ENCODE measurements at places on chromosomes 11 and 22. TPM values are rescaled to one million over a fixed set of nuclear protein-coding genes. Genes with fewer than 3 reads are reported as not detected.

DNA sequence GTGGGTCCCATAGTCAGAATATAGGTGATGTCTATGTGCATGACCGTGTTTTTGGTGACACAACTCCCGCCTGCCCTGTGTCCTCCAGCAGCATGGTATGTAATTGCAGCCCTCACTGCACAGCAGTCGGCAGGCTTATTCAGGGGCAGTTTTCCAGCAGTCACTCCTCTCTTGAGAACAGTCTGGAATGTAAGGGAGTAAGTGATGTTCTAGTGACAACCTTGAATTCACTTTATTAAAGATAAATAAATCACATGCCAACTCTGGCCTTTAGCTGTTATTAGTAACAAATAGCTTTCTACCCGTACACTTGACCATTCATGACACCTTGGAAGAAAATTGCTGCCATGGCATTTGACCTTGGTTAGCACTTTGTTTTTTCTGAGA lies 27.9 kb downstream of the ZNRF3 start:
- no peak for DNase-seq

DNA sequence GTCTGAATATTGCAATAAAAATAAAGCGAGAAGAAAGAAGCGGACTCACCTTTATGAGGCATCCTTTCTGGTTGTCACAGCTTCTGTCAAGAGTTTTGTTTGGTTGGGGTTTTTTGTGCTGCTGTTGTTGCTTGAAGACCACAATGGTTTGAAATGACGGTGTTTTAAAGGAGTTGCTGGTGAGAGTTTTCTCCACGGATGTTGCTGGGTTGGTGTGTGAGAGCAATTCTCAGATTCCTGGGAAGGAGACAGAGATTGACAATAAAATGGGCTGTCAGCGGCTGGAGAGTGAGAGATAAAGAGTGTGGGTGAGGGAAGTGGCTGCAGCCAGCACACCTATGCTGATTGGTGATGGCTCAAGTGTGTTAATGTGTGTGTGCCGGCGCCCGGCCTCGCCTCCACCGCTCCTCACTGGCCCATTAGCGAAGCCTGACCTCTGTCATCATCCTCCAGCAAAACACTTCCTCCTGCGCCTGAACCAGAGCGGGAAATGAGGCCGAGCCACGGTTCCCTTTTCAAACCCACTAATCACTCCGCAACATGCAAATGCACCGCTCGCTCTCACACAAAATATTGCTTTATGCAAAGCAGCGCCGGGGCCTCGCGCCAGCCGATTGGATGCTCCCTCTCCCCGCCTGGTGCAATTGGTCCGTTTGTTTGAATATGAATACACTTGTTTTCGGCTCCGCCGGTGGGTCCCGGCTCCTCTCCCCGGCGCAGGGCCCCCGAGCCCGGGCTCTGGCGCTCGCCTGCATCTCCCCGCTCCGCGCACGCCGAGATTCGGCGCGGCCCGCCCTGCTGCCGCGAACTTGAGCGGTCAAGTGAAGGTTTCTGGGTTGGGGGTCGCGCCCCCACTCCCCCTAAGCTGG lies at the start of gene PAX6:
PAX6 (minus strand) TSS at position 544 of the 869 bp plus-strand sequence. CDS start 4,911 bp downstream, outside the sequence.
- DNase-seq, result peak; percentile 66

- no peak for DNase-seq
Measured at GRCh38 chr22:40285513-40285912, 60.8 kb upstream of the ADSL start.

GRCh38 chr11:19952116-19952605 lies 208.1 kb downstream of the DBX1 start:
- no peak for DNase-seq

GRCh38 chr11:121766991-121767390 lies 314.2 kb upstream of the SORL1-AS1 start:
- no peak for DNase-seq

GRCh38 chr22:36702842-36703215 lies 723 bp downstream of the CACNG2 start:
- no peak for DNase-seq

The IFITM10 gene
- total RNA-seq, result not detected

The PHLDA2 gene
- total RNA-seq, result 2.5 TPM

The PANX2 gene
- 1.0 TPM for total RNA-seq

The SC5D gene
- 25.0 TPM for total RNA-seq

The TPH1 gene
- total RNA-seq, result 1.0 TPM

The CHADL gene
- total RNA-seq, result 0.39 TPM
